Stimulated activated CD8-positive, alpha-beta memory T cell treated with anti-CD3 and anti-CD28 coated beads, Interleukin-7, amount 100 ng/mL, for 24 hours (primary cell): ENCODE measurements at places on chromosomes 7 and 10.
A peak's percentile ranks its signal among the peaks of the same experiment; 100 is the strongest.

DNA sequence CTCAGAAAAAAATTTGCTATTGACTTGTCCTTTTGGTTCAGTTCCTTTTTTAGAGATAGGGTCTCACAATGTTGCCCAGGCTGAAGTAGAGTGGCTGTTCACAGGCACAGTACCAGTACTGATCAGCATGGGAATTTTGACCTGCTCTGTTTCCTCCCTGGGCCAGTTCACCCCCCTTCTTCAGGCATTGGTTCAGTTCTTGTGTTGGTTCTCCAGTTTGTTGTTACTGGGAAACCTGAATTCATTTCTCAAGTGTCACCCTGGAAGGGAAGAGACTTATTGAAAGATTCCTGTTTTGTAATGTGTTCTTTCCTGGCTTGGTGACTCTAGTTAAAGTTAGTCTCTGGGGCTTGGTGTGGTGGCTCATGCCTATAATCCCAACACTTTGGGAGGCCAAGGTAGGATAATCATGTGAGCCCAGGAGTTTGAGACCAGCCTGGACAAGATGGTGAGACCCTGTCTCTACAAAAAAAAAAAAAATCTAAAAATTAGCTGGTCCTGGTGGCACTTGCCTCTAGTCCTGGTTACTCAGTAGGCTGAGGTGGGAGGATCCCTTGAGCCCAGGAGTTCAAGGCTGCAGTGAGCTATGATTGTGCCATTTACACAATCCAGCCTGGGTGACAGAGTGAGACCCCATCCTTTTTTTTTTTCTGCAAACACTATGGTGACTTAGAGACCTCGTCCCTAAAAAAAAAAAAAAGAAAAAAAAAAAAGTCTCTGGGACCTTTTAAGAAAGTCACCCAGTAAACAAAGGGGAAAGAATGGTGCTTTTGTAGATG is 52.7 kb downstream of the CNNM2 start:
- no peak for DNase-seq

DNA sequence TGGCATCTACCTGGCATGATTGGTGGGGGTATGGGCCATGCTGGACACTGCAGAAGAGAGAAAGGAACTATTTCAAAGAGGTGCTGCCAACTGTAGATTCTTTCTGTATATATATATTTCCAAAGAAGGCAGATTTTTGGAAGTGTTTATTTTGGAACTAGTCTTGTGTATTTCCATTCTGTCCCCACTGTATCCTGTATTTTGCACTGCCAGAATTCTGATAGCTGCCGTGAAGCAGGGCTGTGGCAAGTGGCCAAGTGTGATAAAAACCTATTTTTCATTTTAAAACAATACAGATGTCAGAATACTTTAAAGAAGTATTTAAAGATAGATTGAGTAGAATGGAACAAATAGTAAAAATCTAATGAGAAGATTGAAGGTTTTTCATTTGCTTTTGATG is 17.1 kb downstream of the MCU start:
- DNase-seq = no peak

GRCh38 chr7:106041140-106041717 is 70.9 kb downstream of the SYPL1 start:
- DNase-seq = no peak

GRCh38 chr7:77802557-77803405 is 4.2 kb downstream of the PHTF2 start:
- no peak for DNase-seq

- DNase-seq = no peak
Observed at GRCh38 chr7:234708-235553, 42.6 kb downstream of the FAM20C start.

DNA sequence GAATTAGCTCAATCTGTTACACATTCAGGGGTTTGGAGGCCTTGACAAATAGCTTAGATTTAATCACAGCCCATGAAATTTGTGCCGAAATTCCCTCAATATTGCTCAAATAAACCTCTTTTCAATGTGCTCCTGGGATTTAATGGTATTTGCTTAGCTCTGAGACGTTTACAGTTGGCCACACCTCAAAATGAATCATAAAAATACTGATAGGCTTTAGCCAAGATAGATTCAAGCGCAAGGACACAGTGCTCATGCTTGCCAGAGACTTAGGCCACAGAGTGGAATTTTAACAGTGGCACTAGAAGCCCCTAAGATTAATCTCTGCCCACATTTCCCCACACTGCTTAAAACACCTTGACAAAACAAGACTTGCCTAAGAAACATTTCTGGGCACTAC is 2.3 kb upstream of the SEMA3C start:
- no peak for DNase-seq

DNA sequence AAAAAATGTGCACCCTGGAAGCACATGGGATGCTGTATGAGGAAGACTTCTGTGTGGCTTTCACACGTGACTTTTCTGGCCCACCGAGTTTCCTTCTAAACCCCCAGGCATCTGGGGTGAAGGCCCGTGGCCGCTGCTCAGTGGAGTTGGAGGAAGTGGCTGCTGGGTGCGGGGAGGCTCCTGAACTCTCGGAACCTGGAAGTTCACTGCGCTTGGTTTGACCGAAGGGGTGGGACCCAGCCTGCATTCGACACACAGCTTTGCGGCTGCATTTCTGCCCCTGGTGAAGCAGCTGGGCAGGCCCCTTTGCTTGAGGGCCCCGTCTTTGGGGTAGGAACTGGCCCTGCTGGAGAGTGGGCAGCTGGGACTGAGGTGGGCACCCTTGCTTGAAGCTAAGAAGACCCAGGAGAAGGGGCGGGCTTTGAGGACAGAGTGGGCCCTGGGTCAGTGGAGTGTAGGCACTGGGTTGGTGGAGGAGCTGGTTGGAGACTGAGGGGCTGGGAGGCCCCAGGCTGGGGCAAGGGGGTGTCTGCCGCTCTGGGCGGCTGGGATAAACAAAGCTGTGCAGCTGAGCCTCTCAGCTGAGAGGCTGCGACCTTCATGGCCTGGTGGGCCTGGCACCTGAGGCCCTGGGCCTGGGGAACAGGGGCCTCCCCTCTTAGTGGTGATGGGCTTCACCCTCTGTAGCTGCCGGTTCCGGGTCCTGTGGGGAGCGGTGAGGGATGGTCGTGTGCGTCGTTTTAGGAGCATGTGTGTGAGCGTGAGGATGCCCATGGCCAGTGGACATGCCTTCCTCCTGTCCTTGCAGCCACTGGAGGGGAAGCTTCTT is 78.0 kb downstream of the INPP5A start:
- DNase-seq = no peak

DNA sequence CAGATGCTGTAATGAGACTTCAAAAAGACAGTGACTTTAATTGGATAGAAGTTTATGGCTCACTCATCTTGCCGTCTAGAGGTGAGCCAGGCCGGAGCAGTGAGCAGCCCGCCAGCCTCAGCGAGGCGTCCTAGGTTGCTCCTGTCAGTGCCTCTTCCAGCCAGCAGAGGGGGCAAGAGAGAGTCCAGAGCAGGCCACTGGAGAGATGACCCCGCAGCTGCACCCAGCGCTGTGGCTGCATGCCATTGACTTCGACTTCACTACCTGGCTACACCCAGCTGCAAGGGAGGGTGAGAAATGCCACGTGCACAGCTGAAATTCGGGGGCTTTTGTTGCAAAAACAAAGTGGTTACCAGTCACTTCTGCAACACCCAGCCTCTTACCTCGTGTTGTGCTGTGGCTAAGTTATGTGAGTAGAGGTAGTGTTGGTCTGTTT is 26.5 kb downstream of the NUB1 start:
- peak; percentile 47 for DNase-seq

DNA sequence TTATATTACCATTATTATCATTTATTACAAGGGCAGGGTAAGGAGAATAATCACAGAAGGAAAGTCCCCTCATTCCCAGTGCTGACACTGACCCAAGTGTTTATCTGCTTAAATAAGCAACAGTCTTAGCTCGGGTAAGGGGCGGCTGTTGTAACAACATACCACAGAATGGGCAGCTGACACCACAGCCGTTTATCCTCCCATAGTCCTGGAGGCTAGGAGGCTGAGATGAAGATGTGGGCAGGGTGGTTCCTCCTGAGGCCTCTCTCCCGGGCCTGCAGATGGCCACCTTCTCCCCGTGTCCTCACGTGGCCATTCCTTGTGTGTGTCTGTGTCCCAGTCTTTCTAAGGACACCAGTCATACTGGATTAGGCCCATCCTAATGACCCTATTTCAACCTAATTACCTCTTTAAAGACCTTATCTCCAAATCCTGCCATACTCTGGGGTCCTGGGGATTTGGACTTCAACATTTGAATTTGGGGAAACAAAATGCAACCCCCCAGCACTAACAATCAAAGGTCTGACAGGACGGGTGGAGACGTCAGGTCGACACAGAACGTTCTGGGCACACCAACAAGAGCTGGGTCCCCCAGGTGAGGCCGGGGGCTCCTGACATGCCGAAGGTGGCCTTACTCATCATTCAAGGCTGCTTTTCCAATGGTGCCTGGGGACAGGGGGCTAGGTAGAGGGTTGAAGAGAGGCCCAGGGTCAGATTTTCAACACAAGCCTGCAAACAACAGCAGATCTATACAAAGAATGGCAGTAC is 93.5 kb downstream of the TNS3 start:
- DNase-seq = no peak

- no peak for DNase-seq
Observed at GRCh38 chr10:62426086-62426485, 51.9 kb downstream of the ZNF365 start.
